Natural killer cell treated with Interleukin-12 subunit alpha and Interleukin-12 subunit beta and Interleukin-15 and Interleukin-18, amount 100 ng/mL, for 72 hours (primary cell): ENCODE measurements at places on chromosomes 7 and 10. TPM values are rescaled to one million over a fixed set of nuclear protein-coding genes. Genes with fewer than 3 reads are reported as not detected.

RTKN2 gene
- total RNA-seq = 0.98 TPM

ZPBP gene
- not detected for total RNA-seq

GNGT1 gene
- not detected for total RNA-seq

FAM241B gene
- 3.0 TPM for total RNA-seq

FAM221A gene
- total RNA-seq = 12.3 TPM

GFRA1 gene
- not detected for total RNA-seq
